ENCODE measurements at places on chromosomes 2 and 18. TPM values are rescaled to one million over a fixed set of nuclear protein-coding genes. Genes with fewer than 3 reads are reported as not detected.
A peak's percentile ranks its signal among the peaks of the same experiment; 100 is the strongest.

DNA sequence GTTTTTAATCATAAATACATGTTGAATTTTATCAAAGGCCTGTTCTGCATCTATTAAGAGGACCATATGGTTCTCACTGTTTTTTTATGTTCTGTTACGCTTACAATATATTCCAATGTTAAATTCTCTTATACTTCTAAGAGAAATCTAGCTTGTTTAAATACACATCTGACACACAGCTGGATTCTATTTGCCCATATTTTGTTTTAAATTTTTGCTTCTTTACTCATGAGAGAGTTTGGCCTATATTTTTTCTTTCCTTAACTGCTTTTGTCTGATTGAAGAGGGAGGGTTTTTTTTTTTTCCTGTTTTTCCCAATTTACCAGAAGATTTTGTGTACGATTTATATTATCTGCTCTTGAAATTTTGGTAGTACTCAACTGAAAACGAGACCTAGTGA lies 34.9 kb downstream of the RNF144A start:
- no peak for DNase-seq

GRCh38 chr2:37816686-37817085 lies 108.4 kb upstream of the RMDN2 start:
- no peak for DNase-seq

GRCh38 chr2:9941196-9941995 lies 10.1 kb upstream of the GRHL1 start:
- DNase-seq = peak; percentile 79

- no peak for DNase-seq
Observed at GRCh38 chr2:113823716-113824595, 65.9 kb upstream of the ACTR3 start.

Gene ST6GAL2
- not detected for total RNA-seq

DNA sequence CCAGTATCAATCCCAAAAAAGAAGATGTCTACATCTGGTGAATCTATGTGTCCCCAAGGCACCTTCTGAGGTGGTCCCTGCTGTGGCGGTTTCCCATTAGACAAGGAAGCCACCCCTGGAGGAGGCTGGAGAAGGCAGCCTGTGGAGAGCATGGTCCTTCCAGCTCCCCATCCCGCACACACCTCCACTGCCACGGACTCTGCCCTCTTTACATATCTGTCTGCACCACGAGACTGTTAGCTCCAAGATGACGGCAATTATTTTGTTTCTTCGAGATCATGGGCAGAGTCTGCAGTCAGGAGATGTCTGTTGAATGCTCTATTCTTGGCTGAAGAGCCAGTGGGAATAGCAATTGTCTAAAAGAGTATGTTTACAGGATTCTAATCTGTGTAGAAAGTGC lies 132.0 kb downstream of the OSR1 start:
- DNase-seq = no peak

- no peak for DNase-seq
Observed at GRCh38 chr2:241514986-241515737, 6.8 kb upstream of the STK25 start.

Gene IL1RL1
- 65.8 TPM for total RNA-seq

GRCh38 chr2:128494640-128495321 lies 176.1 kb upstream of the HS6ST1 start:
- DNase-seq = no peak

Gene HNRNPA3
- total RNA-seq = 34.3 TPM

GRCh38 chr18:39843546-39843945 lies 2111.5 kb upstream of the PIK3C3 start:
- DNase-seq = no peak

- peak; percentile 40 for DNase-seq
Observed at GRCh38 chr18:6885992-6886796, 156.7 kb downstream of the ARHGAP28 start.

DNA sequence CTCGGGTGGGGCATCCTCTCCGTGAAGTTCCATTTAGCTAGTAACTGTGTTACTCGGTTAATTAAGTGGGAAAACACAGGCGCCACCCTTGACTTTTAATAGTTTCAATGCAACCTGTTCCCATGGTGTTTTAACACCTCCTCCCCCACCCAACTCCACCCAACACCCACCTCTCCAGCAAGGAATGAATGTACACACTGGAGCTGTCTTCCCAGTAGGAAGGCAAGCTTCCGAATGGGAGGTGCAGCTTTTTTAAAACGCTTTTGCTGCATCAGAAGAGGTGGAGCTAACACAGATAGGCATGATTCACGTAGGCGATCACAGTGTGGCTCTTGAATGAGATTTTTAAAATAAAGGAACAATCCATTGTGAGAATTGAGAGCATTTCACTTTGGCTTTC lies 73.8 kb upstream of the AGAP1 start:
- DNase-seq = no peak

DNA sequence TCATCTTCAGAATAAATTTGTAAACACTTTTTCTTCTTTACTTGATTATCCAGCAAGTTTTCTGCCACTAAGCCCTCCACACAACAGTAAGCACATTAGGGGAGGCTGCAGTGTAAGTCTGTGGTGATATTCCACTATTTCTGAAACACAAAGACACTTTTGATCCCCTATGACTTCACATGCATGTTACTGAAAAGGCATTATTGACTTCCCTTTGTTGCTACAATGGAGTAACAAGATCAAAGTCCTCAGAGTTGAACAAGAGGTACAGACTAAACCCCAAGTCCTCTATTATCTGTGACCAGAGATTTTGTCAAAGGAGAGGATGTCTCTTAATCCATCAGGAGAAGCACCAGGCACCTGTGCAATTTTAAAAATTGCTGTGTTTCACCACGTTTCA lies 157.9 kb downstream of the CD226 start:
- no peak for DNase-seq

GRCh38 chr2:60119778-60120177 lies 433.7 kb downstream of the BCL11A start:
- DNase-seq = peak; percentile 10

DNA sequence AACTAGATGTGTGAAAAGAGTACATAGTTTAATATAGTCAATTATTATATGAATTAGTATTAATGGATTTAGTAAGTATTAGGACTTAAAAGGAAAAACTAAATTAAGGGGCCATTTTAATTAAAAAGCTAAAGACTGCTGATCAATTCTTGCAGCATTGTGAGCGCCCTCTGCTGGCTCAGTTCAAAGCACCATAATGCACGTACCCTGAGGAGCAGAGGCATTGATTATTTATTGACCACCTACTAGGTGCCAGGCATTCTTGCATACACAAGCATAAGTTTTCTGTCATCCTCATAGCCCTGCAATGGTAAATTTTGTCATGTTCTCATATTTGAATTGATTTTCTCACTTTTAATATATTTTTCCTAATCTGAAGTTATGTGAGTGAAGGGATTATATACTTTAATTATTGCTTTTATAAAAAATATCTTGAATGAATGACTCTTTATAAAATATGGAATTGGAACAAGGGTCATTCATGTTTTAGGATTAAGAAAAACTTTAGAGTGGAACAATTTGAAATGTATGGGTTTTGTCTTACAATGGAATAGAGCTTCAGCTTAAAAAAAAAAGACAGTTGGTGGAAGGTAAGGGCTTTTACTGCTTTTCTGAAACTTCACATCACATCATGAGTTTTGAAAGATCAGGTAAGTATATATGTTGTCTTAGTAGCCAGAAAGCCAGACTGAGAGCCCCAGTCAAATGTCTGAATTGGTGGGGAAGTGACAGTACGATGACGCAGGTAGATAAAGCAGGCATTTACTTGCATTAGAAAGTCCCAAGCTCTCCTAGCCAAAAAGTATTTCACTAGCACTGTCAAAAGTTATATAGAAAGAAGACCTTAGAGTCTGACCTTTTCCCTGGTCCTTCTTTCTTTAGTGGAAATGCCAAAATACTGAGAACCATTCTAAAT lies 9.7 kb downstream of the ITGA4 start:
- DNase-seq = peak; percentile 51

DNA sequence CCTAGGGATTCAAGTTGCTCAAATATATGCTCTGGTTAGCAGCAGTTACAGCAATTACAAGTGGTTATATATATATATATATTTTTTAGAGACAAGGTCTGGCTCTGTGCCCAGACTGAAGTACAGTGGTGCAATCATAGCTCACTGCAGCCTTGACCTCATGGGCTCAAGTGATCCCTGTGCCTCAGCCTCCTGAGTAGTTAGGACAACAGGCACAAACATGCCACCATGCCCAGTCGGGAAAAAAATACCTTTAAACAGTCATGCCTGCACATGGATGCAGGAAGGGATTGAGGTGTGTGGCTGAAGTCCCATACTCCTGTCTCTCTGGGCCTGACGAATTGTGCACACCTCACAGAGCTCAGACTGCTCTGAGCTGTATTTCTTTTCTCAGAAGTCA lies 19.6 kb upstream of the DNAH7 start:
- DNase-seq = peak; percentile 92

Gene UGT1A4
- 2.9 TPM for total RNA-seq

Gene SLC9A4
- total RNA-seq = 0.13 TPM

Gene SF3B1
- 141 TPM for total RNA-seq

- no peak for DNase-seq
Observed at GRCh38 chr2:120818441-120818920, 82.8 kb downstream of the GLI2 start.

Gene EHBP1
- 132 TPM for total RNA-seq

DNA sequence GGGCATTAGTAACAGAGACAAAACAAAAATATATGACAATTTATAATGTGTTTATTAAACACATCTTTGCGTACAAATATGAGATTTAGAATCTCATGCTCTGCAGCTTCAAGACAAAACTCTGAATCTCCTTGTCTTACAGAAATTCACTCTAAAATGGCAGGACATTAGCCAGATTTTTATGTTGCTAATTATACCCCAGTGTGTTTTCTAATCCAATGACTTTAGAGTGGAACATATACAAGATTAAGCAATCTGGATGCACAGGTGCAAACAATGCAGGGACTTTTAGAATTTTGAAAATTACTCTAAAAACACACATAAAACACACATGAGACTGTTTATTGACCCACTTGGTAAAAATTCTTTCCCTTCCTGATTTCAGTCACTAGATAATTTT lies 85.9 kb downstream of the CALCRL start:
- no peak for DNase-seq

DNA sequence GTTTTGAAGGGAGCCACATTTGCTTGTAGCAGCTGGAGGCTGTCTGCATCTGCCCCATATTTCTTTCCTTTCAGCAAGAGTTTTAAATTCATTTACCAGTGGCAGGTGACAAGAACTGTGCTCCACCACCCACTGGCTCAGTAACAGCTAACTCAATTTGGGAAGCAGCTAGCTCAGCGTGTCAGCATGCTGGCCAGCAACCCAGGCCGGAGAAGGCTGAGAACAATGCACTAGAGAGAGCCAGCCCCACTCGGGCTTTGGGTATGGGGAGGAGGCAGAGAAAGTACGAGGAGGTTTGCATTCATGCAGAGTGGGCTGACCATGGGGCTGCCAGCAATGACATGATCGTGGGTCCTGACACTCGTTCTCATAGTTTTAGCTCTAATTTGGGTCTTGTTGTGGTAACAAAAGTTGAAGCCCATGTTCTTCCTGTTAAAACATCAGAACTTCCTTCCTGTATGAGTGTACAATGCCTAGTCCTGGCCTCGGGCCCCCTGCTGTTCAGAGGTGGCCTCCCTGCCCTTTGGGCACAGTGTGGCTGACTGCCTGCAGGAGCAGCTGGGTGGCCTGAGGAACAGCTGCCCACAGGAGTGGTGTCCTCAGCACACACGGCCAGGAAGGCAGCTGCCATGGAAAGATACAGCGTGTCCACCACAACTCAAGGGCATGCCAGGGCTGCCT lies 23.0 kb downstream of the CDC42EP3 start:
- no peak for DNase-seq

DNA sequence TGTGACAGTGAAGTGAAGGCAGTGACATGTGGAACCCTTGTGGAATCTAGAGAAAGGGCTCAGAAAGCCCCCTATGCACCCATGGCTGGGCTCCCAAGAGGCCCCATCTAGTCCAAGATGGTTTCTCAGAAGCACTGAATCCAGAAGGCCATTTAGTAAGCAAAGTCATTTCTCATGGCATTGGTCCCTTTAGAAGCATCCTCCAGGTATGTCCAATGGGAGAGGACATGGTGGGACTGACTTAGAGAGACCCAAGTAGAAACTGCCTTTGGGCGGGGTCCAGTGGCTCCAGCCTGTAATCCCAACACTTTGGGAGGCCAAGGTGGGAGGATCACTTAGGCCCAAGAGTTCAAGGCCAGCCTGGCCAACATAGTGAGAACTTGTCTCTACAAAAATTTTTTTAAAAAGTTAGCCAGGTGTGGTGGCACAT lies 72.5 kb upstream of the RMDN2 start:
- DNase-seq = no peak

Gene GULP1
- 39.2 TPM for total RNA-seq

- no peak for DNase-seq
Observed at GRCh38 chr2:74375838-74376237, 4.3 kb downstream of the DCTN1 start.

Gene PLEK
- total RNA-seq = under 0.01 TPM

GRCh38 chr18:76545433-76546087 lies 50.5 kb upstream of the ZNF516 start:
- DNase-seq = no peak

DNA sequence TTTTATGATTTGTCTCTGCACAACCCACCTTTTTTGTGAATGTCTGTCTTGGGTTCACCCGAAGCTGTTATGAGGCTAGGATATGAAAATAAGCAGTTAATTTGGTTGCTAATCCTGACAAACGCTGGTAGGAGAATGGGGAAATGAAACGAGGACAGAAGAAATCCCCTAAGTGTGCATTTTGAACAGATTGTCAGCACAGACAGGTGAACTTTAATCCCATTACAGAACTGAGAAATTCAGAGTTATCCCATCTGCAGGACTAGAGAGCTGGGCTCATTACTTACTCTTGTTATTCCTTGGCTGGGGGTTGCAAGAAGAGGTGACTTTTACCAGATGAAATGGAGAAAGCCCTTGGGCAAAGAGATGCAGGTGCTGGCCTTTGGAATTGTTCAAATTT lies 123.3 kb upstream of the NYAP2 start:
- DNase-seq = no peak

Gene PRKAG3
- not detected for total RNA-seq

GRCh38 chr2:3197308-3197707 lies 180.3 kb downstream of the EIPR1 start:
- no peak for DNase-seq

DNA sequence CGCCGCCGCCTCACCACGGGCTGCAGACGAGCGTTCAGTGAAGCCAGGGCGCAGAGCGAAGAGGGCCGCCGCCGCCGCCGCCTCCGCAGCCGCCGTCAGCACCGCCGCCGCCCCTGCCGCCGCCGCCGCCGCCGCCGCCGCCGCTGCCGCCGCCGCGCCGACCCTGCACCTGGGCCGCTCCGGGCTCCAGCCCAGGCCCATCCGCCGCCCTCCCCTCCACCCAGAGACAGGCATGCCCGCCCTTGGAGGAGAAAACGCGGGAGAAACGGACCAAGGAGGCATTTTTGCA lies 3.0 kb downstream of the POU3F3 start:
- DNase-seq = no peak

Gene LAMA1
- 1.8 TPM for total RNA-seq

Gene SCYGR4
- not detected for total RNA-seq
